ENCODE measurements at places on chromosomes 3 and 15. TPM values are rescaled to one million over a fixed set of nuclear protein-coding genes. Genes with fewer than 3 reads are reported as not detected.
A peak's percentile ranks its signal among the peaks of the same experiment; 100 is the strongest.

Gene OXSM
- 8.5 TPM for total RNA-seq

- H3K36me3 ChIP-seq, result no peaks in the 10 kb centered on the region
- no peak overlapping the region for H3K27ac ChIP-seq
- no peak for DNase-seq
- no peaks in the 10 kb centered on the region for H3K27me3 ChIP-seq
- no peak overlapping the region for H3K4me3 ChIP-seq
These were observed 71.0 kb upstream of the MDFIC2 start for GRCh38 chr3:70383360-70383831.

DNA sequence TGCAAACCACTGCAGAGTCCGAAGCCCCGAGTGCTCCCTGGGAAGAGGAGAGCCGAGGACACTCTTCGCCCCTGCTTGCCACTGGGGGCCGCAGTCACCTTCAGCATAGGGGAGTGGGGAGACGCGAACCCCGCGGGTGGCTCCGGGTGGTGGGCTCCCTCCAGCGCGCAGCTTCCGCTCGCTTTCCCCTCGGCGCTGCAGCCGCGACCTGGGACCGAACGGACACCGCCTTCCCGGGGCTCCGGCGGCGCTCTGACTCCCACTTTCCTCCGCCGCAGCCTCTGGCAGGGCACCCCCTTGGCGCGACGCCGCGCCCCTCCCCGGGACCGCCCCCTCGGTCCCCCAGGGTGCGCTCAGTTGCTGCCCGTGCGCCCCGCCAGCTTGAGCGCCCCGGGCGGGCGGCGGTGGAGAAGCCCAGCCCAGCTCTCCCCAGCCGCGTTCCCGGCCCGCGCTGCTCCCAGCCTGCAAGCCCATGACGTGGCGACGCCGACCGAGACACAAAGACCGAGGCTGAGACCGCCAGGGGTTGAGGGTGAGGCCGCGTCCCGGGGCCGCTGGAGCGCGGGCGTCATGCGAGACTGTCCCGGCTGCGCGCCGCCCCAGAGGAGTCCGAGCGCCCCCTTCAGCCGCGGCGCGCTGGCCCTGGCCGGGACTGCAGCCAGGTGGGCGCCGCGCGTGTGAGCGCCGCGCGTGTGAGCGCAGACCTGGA is at the start of gene MINAR1:
MINAR1 (plus strand) TSS at position 701 of the 709 bp plus-strand sequence. CDS start 23,812 bp downstream, outside the sequence.
- no peak within 1 kb of the TSS for H3K27ac ChIP-seq
- no peaks in the 10 kb centered on the region for H3K36me3 ChIP-seq
- peaks cover 10% of the 10 kb centered on the region for H3K4me1 ChIP-seq
- H3K27me3 ChIP-seq, result peaks cover 78% of the 10 kb centered on the region
- no peak for DNase-seq

DNA sequence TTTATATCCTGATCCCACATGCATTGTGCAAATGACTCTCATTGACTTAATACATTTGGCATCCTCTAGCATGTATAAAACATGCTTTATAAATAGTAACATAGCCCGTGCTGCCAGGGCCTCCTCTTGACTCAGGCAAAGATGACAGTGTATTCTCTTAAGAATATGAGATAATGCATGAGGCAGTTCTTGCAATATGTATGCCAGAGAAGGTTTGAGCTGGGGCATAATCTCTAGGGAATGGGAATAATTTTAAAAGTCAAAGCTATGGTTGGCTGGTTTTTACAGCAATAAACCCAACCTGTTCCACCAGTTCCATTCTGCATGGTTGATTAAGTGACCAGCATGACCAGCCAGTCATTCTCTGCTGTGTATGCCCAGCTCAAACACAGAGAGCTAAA is 179.0 kb upstream of the PFN2 start:
- H3K36me3 ChIP-seq, result no peaks in the 10 kb centered on the region
- no peak overlapping the region for H3K27ac ChIP-seq
- H3K4me3 ChIP-seq, result no peak overlapping the region
- no peak for DNase-seq
- no peaks in the 10 kb centered on the region for H3K4me1 ChIP-seq

GRCh38 chr3:42161050-42161935 is 70.1 kb downstream of the TRAK1 start:
- DNase-seq, result no peak
- H3K27me3 ChIP-seq, result no peaks in the 10 kb centered on the region
- no peak overlapping the region for H3K4me3 ChIP-seq
- H3K27ac ChIP-seq, result no peak overlapping the region
- H3K36me3 ChIP-seq, result no peaks in the 10 kb centered on the region

DNA sequence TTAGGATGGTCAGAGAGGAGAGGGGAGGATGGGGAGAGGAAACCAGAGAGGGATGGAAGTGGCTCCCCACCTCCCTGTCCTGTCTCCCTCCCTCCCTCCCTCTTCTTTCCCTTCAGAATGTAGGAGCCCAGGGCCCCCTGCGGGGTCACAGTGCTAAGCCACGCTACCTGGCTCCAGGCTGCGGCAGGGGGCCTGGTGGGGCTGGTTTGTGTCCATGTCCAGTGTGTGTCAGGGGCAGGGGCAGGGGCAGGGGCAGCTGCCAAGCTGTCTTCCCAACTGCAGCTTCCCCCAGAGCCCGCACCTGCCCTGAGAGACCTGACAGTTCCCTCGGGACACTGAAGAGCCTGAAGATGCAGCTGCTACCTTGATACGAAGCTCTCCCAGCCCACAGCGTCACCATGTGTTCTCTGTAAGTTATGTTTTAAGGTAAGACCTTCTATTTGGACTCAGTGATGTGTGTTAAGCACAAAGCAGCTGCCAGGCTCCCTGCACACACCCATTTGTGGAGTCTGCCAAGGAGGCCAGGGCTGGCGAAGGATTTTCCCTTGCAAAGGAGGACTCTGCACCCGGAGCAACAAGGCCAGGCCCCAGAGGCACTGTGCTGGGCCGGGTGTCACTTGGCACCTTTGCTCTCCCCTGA is 121.8 kb upstream of the SMAD3 start:
- H3K27me3 ChIP-seq, result no peaks in the 10 kb centered on the region
- H3K4me3 ChIP-seq, result no peak overlapping the region
- H3K4me1 ChIP-seq, result no peaks in the 10 kb centered on the region
- DNase-seq, result no peak
- H3K36me3 ChIP-seq, result no peaks in the 10 kb centered on the region
- no peak overlapping the region for H3K27ac ChIP-seq

GRCh38 chr3:100777271-100777670 is 68.0 kb downstream of the TFG start:
- H3K4me3 ChIP-seq, result no peak overlapping the region
- no peaks in the 10 kb centered on the region for H3K27me3 ChIP-seq
- no peak for DNase-seq
- no peak overlapping the region for H3K27ac ChIP-seq

DNA sequence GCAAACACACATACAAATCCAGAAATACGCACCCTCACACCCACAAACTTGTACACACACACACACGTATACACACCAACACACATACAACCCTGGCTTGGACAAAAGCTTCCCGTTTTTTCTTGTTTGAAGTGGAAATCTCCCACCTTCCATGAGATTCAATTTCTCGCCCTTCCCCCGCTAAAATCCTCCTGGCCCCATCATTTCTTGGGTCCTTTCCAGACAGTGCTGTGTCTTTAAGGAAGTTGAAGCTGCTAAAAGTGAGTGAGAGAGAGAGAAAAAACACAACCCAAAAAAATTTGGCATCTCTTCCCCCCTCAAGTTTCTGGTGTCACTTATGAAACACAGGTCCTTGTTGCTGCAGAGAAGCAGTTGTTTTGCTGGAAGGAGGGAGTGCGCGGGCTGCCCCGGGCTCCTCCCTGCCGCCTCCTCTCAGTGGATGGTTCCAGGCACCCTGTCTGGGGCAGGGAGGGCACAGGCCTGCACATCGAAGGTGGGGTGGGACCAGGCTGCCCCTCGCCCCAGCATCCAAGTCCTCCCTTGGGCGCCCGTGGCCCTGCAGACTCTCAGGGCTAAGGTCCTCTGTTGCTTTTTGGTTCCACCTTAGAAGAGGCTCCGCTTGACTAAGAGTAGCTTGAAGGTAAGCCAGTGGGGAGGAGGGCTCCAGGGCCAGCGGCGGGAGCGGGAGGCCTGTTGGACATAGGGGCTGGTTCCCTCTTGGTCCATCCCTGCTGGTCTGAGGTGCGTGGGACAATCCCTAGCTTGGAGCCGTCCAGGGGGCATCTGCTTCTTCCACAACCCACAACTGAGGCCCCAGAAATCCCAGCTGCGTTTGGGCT is at the start of gene ISLR:
ISLR (plus strand) TSS at position 331 of the 839 bp plus-strand sequence. CDS start 1,149 bp downstream, outside the sequence.
- peak within 1 kb of the TSS; percentile 45 for H3K4me3 ChIP-seq
- no peaks in the 10 kb centered on the region for H3K36me3 ChIP-seq
- DNase-seq, result no peak
- H3K4me1 ChIP-seq, result peaks cover 17% of the 10 kb centered on the region
- H3K27me3 ChIP-seq, result no peaks in the 10 kb centered on the region

- no peak for DNase-seq
- no peaks in the 10 kb centered on the region for H3K36me3 ChIP-seq
- H3K4me1 ChIP-seq, result no peaks in the 10 kb centered on the region
- H3K27ac ChIP-seq, result no peak overlapping the region
These were observed 44.4 kb downstream of the PCOLCE2 start for GRCh38 chr3:142844339-142844977.

- no peak for DNase-seq
- H3K4me3 ChIP-seq, result no peak overlapping the region
- H3K4me1 ChIP-seq, result no peaks in the 10 kb centered on the region
These were observed 658.8 kb downstream of the EDEM1 start for GRCh38 chr3:5846261-5846660.

Gene TERC
- 5.4 TPM for total RNA-seq

DNA sequence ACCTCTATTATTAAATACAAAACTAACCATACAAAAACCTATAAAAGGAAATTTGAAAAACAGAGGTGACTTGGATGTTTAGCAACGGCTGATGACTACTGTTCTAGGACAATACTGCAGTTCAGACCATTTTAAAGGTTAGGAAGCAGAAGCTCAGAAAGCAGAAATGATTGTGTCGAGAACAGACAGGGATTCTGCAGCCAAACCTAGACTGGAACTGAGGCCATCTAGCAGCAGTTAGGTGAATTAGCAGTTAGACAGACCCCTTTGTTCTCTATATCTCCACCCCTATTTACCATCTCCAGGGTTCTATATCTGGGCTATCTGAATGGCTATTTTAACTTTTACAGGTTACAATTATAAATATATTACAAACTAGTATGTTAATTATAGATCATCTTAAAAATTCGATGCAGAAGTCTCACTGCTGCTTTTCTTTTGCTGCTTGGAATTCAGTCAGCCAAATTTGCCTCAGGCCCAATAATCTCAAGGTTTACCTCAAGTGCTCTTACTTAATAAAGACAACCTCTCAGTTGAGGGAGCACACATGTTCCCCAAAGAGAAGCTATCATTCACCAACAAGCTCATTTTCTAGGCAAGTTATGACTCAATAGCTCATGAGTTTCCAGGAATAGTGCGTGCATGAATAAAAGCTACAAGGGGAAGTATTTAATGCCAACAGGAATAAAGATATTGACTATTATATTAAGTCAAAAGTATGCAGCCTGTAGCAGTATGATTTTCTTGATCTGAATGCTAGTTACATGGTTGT is 9.3 kb upstream of the IL1RAP start:
- peaks cover 6% of the 10 kb centered on the region for H3K4me1 ChIP-seq
- H3K36me3 ChIP-seq, result no peaks in the 10 kb centered on the region
- H3K4me3 ChIP-seq, result no peak overlapping the region
- no peak for DNase-seq

DNA sequence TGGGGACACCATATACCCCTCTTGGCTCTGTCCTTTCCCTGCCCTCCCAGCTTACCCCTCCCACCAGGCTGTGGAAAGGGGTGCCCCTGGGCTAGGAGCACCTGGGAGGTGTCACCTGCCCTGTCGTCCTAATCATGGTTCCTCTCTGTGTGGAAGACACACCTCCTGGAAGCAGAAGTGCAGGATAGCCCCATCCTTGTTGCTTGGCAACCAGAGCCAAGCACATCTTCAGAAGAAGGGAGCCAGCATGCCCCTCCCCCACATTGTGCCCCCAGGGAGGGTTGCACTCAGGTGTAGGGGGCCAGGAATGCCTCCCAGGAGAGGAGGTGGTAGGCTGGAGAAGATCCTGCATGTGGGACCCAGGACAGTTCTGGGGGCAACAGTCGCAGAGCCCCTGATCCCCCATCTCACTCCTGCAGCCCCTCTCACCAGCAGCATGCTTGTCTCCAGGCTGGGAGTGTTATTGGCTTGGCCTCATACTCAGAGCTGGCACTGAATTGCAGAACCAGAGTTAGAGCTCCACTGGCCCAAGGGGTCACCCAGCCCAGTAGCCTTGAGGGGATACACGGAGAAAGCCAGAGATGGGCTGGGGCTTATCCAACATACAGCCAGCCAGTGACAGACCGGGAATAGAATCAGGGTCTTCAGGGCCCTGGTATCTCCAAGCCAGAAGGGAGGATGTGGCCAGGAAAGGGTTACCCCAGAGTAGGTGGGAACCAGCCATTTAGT is 8.4 kb downstream of the RAB6B start:
- H3K36me3 ChIP-seq, result no peaks in the 10 kb centered on the region
- no peak overlapping the region for H3K4me3 ChIP-seq
- DNase-seq, result no peak

DNA sequence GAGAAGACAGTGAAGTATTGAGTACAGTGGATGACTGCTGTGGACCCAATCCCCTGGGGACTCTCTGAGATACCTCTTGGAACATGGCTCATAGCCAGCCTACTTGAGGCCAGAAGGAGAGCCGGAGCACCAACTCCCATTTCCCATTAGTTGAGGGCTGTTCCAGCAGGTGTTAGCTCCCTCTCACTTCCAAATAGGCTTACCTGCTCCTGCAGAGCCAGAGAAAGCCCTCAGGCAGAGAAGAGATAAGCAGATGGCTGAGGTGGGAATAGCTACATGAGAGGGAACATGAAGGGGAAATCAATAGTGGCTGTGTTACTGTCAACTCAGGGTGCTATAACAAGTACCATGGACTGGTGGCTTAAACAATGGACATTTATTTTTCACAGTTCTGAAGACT is 4.6 kb upstream of the CCK start:
- peaks cover 4% of the 10 kb centered on the region for H3K27me3 ChIP-seq
- H3K4me1 ChIP-seq, result no peaks in the 10 kb centered on the region
- no peak for DNase-seq
- no peak overlapping the region for H3K4me3 ChIP-seq
- no peak overlapping the region for H3K27ac ChIP-seq

GRCh38 chr3:169811631-169812331 is 889 bp upstream of the LRRIQ4 start:
- peak overlapping the region; percentile 64 for H3K4me3 ChIP-seq
- peak overlapping the region; percentile 80 for H3K27ac ChIP-seq
- H3K4me1 ChIP-seq, result peaks cover 3% of the 10 kb centered on the region

Gene VGLL3
- 61.5 TPM for total RNA-seq

DNA sequence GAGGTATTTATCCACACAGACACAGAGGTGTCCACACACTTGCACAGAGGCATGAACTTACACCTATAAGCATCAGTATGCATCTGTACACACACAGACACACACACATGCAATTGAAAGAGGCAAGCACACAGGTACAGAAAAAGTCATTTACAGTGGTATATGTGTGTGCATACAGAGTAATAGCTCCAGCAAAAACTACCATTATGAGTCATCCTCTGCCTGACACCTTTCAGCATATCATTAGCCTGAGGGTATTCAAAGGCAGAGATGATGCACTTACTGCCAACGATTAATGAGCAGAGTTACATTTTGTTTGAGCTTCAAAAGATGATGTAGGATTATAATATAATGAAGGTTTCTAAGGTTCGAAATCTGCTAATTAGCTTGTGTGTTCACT is 100.3 kb upstream of the TPRG1 start:
- no peak for DNase-seq
- no peaks in the 10 kb centered on the region for H3K36me3 ChIP-seq
- H3K27ac ChIP-seq, result no peak overlapping the region
- H3K27me3 ChIP-seq, result no peaks in the 10 kb centered on the region
